ENCODE measurements at places on chromosomes 13 and 19. TPM values are rescaled to one million over a fixed set of nuclear protein-coding genes. Genes with fewer than 3 reads are reported as not detected.

Gene UPF3A
- total RNA-seq = 30.1 TPM

DNA sequence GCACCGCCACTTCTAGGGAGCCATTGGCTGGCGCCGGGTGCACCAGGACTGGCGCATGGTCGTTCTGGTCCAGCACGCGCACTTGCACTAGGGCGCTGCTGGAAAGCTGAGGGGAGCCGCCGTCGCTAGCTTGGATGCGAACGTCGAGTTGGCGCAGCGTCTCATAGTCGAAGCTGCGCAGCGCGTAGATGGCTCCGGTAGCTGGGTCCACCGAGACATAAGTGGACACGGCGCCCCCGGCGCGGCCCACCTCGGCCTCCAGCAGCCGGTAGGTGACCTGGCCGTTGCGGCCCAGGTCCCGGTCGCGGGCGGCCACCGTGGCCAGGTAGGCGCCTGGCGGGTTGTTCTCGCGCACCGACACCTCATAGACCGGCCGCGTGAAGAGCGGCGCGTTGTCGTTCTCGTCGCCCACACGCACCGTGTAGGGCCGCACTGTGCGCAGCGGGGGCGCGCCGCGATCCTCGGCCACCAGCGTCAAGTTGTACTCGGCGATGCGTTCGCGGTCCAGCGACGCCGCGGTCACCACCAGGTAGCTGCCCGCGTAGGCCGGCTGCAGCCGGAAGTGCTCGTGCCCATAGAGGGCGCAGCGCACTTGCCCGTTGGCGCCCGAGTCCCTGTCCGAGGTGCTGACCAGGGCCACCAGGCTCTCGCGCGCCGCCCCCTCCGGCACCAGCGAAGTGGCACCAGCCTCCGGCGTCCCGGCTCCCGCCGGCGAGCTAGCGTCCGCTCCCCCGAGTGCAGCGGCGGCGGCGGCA, 1.7 kb downstream of the PCDH8 start:
- H3K27ac ChIP-seq = no peak overlapping the region
- H3K27me3 ChIP-seq = peaks cover 11% of the 10 kb centered on the region
- no peak overlapping the region for H3K4me3 ChIP-seq
- no peaks in the 10 kb centered on the region for H3K36me3 ChIP-seq
- DNase-seq = no peak

- H3K36me3 ChIP-seq = no peaks in the 10 kb centered on the region
- H3K4me1 ChIP-seq = no peaks in the 10 kb centered on the region
- no peak for DNase-seq
- no peaks in the 10 kb centered on the region for H3K27me3 ChIP-seq
- no peak overlapping the region for H3K4me3 ChIP-seq
These were observed 1299.2 kb upstream of the SPRY2 start for GRCh38 chr13:81639984-81640582.

- DNase-seq = no peak
- H3K4me1 ChIP-seq = peaks cover 30% of the 10 kb centered on the region
- no peak overlapping the region for H3K27ac ChIP-seq
- peaks cover 6% of the 10 kb centered on the region for H3K27me3 ChIP-seq
These were observed 8.0 kb downstream of the C19orf25 start for GRCh38 chr19:1471010-1471514.

Gene CCDC97
- 44.6 TPM for total RNA-seq

Gene CRX
- total RNA-seq = not detected

DNA sequence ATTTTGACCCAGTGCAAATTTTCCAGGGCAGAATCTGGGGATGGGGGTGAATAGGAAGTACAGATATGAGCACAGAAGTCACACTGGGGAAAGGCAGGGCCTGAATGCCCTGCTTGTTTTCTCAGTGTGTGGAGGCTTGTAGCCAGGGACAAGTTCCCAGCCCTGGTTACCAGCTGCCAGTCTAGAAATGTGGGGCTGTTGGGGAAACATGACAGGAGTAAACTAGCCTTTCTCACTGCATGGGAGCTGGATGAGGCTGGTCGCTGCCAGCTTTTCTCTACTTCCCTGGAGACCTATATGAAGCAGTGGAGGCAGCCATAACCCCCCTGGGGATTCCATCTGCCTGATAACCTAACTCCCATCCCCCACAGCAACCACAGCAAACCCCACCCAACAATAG, 2267.7 kb downstream of the PCDH9 start:
- no peaks in the 10 kb centered on the region for H3K4me1 ChIP-seq
- no peak overlapping the region for H3K4me3 ChIP-seq
- H3K27ac ChIP-seq = no peak overlapping the region
- DNase-seq = no peak
- no peaks in the 10 kb centered on the region for H3K27me3 ChIP-seq

- peak overlapping the region; percentile 49 for H3K4me3 ChIP-seq
- peaks cover 26% of the 10 kb centered on the region for H3K4me1 ChIP-seq
- H3K36me3 ChIP-seq = no peaks in the 10 kb centered on the region
- peak; percentile 69 for DNase-seq
- H3K27ac ChIP-seq = peak overlapping the region; percentile 73
These were observed 99.4 kb upstream of the SERP2 start for GRCh38 chr13:44273991-44274770.

GRCh38 chr19:34482380-34483250, 1.1 kb downstream of the WTIP start:
- H3K4me3 ChIP-seq = no peak overlapping the region
- DNase-seq = no peak
- no peaks in the 10 kb centered on the region for H3K4me1 ChIP-seq
- H3K36me3 ChIP-seq = no peaks in the 10 kb centered on the region
- no peaks in the 10 kb centered on the region for H3K27me3 ChIP-seq

Gene POU4F1
- total RNA-seq = not detected

GRCh38 chr13:107865318-107865575, 350.1 kb downstream of the LIG4 start:
- H3K27ac ChIP-seq = no peak overlapping the region
- H3K4me1 ChIP-seq = no peaks in the 10 kb centered on the region
- no peak for DNase-seq
- H3K36me3 ChIP-seq = no peaks in the 10 kb centered on the region
- no peaks in the 10 kb centered on the region for H3K27me3 ChIP-seq

Gene PRODH2
- not detected for total RNA-seq

Gene SOX1
- total RNA-seq = not detected

- no peak overlapping the region for H3K27ac ChIP-seq
- no peaks in the 10 kb centered on the region for H3K36me3 ChIP-seq
- DNase-seq = no peak
- H3K4me1 ChIP-seq = no peaks in the 10 kb centered on the region
These were observed 375.0 kb downstream of the ENOX1 start for GRCh38 chr13:43411741-43412140.

- no peak for DNase-seq
- H3K4me3 ChIP-seq = no peak overlapping the region
- H3K27me3 ChIP-seq = no peaks in the 10 kb centered on the region
- H3K4me1 ChIP-seq = no peaks in the 10 kb centered on the region
These were observed 128.7 kb upstream of the MYO16 start for GRCh38 chr13:108500711-108501110.

DNA sequence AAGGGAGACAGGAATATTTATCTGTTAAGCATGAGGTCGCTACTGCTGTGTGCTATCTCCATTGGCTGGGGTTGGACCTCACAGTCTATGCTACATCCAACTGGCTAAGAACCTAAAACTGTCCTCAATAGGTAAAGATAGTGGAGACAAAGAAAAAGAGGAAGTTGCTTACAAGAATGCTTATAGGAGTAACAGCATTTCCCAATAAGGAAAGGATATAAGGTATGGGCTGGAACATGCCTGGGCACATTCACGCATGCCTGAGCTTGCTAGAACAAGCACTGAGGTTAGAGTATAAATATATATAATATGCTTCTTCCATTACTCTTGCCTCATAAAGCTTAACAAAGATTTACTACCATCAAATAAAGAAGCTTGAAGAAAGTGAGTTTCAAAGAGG, 47.9 kb upstream of the CEACAM21 start:
- H3K27me3 ChIP-seq = no peaks in the 10 kb centered on the region
- H3K4me3 ChIP-seq = no peak overlapping the region
- no peaks in the 10 kb centered on the region for H3K36me3 ChIP-seq

Gene CDC42EP5
- total RNA-seq = not detected

Gene SYCN
- total RNA-seq = not detected

GRCh38 chr13:91661692-91662490, 263.5 kb downstream of the GPC5 start:
- no peak overlapping the region for H3K4me3 ChIP-seq
- H3K27ac ChIP-seq = no peak overlapping the region
- DNase-seq = no peak
- H3K4me1 ChIP-seq = no peaks in the 10 kb centered on the region
- H3K27me3 ChIP-seq = no peaks in the 10 kb centered on the region
- H3K36me3 ChIP-seq = no peaks in the 10 kb centered on the region

Gene TUBA3C
- not detected for total RNA-seq

DNA sequence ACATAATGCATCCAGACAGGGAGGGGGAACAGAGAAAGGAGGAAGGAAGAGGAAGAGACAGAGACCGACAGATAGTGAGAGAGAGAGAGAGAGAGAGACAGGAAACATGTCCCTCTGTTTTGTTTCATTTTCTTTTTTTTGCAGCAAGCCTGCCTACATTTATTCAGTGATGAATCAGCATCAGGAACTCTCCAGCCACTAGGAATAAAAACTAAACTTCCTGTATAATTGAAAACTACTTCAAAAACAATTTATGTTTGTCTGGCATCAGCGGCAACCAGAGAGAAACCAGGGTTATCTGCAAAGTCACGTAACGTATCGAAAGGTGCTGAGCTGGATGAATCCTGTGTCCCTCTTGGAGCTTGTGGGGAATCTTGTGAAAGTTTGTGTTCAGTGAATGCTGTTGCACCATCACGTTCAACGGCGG, 148.6 kb upstream of the SOX21 start:
- H3K4me3 ChIP-seq = peak overlapping the region; percentile 61
- no peak for DNase-seq
- H3K4me1 ChIP-seq = peaks cover 4% of the 10 kb centered on the region
- peak overlapping the region; percentile 18 for H3K27ac ChIP-seq

Gene NAPSA
- total RNA-seq = 0.72 TPM

Gene OSCAR
- 0.51 TPM for total RNA-seq

Gene CEACAM8
- not detected for total RNA-seq

Gene ZNF540
- 0.99 TPM for total RNA-seq

- H3K4me3 ChIP-seq = no peak overlapping the region
- H3K36me3 ChIP-seq = no peaks in the 10 kb centered on the region
- H3K27me3 ChIP-seq = no peaks in the 10 kb centered on the region
- peaks cover 3% of the 10 kb centered on the region for H3K4me1 ChIP-seq
- no peak overlapping the region for H3K27ac ChIP-seq
These were observed 13.8 kb upstream of the CEACAM16 start for GRCh38 chr19:44684892-44685863.

DNA sequence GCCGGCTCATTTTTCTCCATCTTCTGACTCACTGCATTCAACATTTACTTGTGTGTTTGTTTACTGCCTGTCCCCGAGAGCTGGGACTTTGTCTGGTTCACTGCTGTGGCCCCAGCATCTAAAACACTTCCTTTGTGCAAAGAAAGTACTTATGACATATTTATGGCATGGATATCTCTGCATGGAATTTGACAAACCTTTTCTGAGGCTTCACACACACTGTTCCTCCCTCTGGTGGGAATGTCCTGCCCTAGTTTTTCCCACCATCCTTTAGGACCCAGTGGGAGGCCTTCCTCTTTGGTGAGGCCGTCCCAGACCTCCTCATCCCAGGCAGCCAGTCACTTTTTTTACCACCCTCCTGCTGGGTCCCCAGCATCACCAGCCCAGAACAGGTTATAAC, 1.4 kb upstream of the SRRM5 start:
- no peaks in the 10 kb centered on the region for H3K4me1 ChIP-seq
- no peaks in the 10 kb centered on the region for H3K27me3 ChIP-seq
- H3K36me3 ChIP-seq = peaks cover 57% of the 10 kb centered on the region
- DNase-seq = no peak

Gene ZNF558
- 24.4 TPM for total RNA-seq

DNA sequence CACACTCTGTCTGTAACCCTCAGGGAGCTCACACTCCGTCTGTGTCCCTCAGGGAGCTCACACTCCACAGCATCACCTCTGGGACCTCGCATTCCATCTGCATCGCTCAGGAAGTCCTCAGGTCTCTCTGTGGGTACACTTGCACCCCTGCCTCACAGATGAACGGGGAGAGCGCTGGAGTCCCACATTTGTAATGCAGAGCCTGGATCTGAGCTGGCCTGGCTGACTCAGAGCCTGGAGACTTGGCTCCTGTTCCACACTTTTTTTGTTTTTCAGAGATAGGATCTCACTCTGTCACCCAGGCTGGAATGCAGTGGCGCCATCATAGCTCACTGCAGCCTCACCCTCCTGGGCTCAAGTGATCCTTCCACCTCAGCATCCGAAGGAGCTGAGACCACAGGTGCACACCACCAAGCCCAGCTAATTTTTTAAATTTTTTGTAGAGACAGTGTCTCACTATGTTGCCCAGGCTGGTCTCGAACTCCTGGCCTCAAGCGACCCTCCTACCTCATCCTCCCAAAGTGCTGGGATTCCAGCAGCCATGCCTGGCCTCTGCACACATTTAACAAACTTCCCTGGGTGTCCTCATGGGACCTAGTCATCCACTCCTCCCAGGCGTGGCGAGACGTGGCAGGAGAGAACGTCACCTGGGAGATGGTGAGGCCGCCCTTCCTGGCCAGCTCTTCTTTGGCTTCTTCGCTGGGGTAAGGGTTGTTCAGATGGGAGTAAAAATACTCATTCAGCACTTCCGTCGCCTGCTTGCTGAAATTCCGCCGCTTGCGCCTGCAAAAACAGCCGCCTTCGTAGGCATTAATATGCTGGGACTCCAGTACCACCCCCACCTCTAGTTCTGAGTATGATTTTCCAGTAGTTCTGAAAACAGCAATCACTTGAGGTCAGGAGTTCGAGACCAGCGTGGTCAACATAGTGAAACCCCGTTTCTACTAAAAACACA, 31.0 kb downstream of the CILP2 start:
- no peak overlapping the region for H3K4me3 ChIP-seq
- no peak for DNase-seq
- H3K36me3 ChIP-seq = peaks cover 6% of the 10 kb centered on the region
- H3K27ac ChIP-seq = no peak overlapping the region
- H3K4me1 ChIP-seq = no peaks in the 10 kb centered on the region
- no peaks in the 10 kb centered on the region for H3K27me3 ChIP-seq

DNA sequence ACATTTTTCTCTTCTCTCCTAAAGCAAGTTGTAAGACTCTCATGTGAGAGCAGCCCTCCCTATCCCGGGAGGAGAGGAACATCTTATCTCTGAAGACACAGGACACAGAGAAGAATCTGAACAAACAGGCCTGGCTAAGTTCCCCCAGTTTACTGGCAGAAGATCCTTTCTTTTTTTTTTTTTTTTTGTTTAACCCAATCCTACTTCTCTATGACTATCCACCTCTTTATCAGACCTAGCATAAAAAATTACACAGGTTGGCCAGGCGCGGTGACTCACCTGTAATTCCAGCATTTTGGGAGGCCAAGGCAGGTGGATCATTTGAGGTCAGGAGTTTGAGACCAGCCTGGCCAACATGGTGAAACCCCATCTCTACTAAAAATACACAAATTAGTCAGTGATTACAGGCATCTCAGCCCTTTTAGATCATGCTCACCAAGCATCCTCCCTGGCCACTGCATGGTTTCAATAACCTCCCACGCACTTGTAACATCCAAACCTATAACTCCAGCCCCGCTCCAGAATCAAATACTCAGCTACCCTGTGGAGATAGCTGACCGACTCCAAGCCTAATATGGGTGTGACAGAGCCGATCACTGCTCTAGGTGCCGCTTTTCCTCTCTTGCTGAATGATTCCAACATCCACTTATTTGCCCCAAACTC, 27.3 kb upstream of the MUC16 start:
- H3K4me3 ChIP-seq = no peak overlapping the region
- H3K27ac ChIP-seq = no peak overlapping the region
- DNase-seq = no peak

Measured in naive thymus-derived CD4-positive, alpha-beta T cell (primary cell).